Activated CD4-positive, alpha-beta memory T cell treated with anti-CD3 and anti-CD28 coated beads for 36 hours (primary cell): ENCODE measurements at places on chromosomes 5 and 9.

GRCh38 chr5:131976414-131977211 lies 31.1 kb upstream of the MEIKIN start:
- DNase-seq: no peak

GRCh38 chr9:122155796-122156195 lies 3.8 kb downstream of the NDUFA8 start:
- DNase-seq: no peak

DNA sequence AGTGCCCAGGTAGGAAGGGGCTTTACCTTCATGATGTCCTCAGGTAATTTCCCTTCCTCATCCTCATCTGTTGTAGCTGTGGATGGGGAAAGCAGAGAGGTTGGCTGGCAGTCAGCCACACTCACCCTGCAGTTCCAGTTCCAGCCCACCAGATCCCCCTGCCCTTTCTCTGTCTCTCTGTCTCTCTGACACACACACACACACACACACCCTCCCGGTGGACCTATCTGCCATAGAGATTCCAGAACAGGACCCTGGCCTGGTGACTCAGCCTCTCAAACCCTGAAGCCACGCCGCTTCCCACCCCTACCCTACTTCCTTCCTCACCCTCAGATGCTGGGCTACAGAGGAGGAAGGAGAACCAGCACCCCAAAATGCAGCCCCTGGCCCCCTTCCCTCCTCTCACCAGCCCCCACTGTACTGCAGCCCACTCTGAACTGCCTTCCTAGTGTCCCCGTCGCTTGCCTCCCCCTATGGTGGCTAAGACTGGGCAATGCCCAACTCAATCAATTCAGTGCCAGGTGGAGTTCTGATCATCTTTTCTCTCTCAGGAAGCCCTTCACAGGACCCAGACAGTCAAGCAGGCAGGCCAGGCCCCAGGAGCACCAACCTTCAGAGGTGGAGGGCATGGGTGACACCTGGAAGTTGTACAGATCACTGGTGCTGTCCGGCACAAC lies 4.8 kb downstream of the IRF1 start:
- DNase-seq: peak; percentile 48

- DNase-seq: no peak
Measured at GRCh38 chr5:17748941-17749340, 114.7 kb downstream of the TAF11L14 start.

- no peak for DNase-seq
Measured at GRCh38 chr5:40220260-40220659, 459.5 kb upstream of the PTGER4 start.

DNA sequence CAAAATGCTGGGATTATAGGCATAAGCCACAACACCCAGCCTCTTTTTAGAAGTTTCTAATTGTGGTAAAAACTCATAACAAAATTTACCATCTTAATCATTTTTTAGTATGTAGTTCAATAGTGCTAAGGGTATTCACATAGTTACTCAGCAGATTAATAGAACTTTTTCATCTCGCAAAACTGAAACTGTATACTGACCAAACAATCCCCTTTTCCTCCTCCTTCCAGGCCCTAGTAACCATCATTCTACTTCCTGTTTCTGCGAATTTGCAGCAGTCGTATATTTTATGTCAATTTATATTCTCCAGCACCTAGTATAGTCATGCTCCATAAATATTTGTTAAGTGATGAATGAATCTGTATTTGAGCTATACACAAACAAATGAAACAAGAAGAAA lies 86.3 kb upstream of the ERBIN start:
- no peak for DNase-seq

DNA sequence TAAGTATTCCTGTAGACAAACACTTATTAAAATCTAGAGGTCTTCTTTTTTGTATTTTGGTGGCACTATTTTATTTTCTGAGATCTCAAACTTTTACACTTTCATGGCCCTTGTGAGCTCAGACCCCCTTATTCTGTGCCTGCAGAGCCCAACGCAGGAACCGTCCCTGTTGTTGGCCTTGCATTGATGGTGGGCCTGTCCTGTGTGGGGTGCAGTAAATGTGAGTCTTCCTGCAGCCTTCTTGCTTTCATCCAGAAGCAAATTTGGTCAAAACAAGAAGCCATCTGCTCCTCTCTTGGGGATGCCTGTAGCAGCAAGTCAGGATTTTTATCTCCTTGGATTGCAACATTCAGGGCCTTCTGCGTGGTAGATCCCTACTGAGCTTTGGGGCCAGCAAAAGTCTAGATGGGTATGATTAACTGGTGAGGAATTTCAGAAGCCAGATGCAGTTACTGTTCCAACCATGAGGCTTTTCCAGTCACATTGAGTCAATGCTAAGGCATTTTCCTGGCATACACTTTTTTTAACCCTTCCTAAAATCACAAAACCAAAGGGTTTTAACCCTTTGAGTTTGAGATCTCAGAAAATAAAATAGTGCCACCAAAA lies 31.7 kb downstream of the BASP1 start:
- DNase-seq: no peak

GRCh38 chr9:104795857-104796256 lies 31.9 kb downstream of the NIPSNAP3B start:
- no peak for DNase-seq

DNA sequence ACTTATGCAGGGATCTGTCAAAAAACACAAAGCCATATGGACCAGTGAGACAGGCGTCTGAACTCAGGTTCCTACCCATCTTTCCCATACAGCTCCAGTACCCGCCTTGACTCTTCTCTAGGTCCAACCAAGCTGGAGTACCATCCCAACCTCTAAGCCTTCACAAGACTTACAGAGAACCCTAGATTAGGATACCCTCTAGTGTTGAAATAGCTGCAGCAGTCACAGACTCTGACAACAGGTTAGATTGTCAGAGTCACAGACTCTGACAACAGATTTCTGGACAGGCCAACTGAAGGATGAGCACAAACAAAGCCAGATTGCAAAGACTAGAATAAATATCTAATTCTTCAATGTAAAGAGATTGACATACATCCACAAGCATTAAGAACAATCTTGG lies 266.1 kb downstream of the GRIA1 start:
- DNase-seq: no peak

DNA sequence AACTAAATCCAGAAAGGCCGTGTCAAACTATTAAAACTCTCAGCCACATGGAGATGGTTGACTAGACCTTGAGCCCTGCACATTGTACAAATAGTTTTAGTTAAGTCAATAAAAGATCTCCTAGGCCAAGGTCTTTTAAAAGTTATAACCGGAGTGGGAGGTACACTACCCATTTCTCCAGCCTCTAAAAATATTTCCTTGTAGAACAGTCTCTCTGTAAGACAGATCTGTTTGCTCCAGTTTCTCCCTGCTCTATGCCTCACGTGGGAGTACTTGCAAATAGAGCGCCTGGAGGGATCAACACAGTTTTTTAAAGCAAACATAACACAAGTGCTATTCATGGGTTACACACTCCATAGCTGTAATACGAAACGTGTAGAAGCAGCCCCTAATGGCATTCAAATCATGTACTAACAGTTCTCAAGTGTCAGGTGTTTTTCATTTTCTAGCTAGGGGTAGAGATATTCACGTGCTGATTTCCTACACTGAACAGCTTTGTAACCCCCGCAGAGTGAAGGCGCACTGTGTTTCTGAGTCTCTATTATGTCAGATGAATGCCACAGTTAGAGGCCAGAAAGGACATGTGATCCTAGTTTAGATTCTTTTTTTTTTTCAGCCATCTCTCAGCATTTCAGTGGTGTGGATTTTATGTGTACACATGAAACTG lies 703.4 kb upstream of the GRAMD2B start:
- DNase-seq: no peak

DNA sequence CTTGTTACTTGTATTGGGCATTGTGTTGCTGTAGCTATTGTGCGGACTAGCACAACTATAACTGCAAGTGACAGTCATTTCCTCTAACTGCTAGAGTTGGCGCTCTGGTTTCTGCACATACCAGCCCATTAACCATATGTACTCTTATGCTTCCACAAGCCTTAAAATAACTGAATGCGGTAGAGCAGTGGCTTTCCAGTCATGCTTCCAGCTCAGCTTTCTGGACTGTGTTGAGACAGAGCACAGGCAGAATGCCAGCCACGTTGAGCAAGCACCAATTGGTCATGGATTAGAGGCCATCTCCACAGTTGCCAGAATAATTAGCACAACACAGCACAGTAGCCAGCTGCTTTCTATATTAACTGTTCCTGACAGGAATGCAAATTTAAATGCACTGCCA lies 12.2 kb downstream of the INVS start:
- no peak for DNase-seq

GRCh38 chr5:145465474-145466263 lies 369.5 kb downstream of the PRELID2 start:
- no peak for DNase-seq
